ENCODE measurements at places on chromosomes 11 and 22.

DNA sequence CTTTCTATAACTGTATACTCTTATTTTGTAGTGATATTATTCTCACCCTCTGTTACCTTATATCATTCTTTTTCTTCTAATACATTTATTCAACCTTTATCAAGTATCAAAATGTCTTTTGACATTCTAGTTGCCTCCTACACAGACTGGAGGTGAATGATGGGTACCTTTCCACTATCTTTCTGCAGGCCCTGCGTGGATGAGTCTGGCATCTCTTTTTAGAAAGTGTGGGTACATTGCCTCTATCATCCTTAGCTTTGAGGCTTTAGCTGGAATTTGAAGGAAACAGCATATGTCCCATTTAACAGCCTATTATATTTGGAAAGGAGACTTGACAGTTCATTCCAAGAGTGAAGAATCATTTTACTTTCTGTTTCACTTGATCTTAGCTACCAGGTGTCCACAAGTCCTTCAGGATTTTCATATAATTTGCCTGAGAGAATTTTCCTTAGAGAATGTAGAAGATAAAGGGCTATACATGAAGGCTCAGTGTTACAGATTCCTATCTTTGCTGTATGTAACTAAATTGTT, 192.0 kb downstream of the CWF19L2 start:
- DNase-seq = no peak

- DNase-seq = no peak
Measured at GRCh38 chr11:110629594-110629993, 82.6 kb downstream of the ARHGAP20 start.

- no peak for DNase-seq
Measured at GRCh38 chr11:23947883-23948282, 549.0 kb upstream of the LUZP2 start.

- DNase-seq = no peak
Measured at GRCh38 chr11:122796128-122796717, 42.1 kb upstream of the CRTAM start.

GRCh38 chr11:36792996-36793914, 195.2 kb upstream of the RAG2 start:
- DNase-seq = no peak

- DNase-seq = no peak
Measured at GRCh38 chr11:8218840-8219239, 44.8 kb downstream of the LMO1 start.

GRCh38 chr22:44316393-44317122, 3.8 kb upstream of the SHISAL1 start:
- DNase-seq = no peak

DNA sequence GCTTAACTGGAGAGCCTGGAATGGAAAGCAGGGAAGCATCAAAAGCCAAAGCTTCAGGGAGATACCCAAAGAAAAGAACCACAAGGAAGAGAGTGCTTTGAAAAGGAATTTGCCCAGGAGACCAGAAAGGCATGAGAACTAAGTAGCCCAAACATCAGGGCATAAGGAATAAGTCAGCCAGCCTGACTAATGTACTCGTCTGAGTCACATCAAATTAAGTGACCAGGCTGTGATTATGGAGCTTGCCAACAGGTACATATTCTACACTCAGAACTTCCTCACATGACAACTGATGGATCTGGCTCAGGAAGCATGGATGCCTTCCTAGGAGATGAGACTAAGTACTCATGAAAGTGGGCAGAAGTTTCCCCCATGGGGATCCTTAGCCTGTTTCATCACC, 366.7 kb downstream of the BUD13 start:
- DNase-seq = no peak
